ENCODE measurements at places on chromosomes 1 and 21.

- no peak for DNase-seq
Observed at GRCh38 chr1:201191653-201192260, 1.1 kb downstream of the IGFN1 start.

DNA sequence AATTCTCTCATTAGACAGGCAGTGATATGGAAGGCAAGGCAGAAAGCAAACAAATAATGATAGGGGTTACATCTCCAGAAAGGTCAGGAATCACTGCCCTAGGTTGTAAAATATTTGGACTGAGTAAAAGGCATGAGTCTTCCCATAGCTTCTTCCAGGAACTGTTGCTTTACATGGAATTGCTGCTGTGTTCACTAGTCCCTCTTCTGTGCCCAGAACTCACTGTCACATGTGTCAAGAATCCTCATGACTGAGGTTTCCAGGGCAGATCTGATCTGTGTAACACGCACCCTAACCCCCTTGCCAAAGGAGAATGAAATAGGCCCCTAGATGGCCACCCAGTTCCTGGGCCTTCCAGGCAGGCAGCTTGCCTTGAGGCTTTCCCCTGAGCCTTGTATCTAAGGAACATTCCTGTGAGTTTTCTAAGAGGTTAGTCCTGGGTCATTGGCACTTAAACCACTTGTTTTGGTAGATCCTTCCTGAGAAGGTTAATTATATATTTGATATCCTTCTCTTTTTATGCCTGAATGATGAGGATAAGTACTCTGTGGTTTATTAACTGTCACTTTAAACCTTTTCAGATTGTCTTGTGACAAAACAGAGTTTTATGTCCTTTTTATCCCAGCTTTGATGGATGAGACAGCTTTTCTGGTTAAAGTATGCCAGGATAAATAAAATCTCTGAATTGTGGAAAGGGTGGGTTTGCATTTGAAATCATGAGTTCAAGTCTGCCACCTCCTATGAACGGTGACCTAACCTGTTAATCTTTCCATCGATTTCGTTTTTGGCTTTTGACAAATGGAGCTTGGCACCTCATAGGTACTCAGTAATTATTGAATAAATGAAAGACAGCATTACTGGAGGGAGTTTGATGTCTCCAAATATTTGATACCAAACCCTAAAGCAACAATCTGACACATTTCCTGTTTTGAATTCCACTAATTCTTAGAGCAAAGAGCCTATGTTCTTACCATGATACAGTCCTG, 163.3 kb downstream of the DHRS3 start:
- DNase-seq: no peak

DNA sequence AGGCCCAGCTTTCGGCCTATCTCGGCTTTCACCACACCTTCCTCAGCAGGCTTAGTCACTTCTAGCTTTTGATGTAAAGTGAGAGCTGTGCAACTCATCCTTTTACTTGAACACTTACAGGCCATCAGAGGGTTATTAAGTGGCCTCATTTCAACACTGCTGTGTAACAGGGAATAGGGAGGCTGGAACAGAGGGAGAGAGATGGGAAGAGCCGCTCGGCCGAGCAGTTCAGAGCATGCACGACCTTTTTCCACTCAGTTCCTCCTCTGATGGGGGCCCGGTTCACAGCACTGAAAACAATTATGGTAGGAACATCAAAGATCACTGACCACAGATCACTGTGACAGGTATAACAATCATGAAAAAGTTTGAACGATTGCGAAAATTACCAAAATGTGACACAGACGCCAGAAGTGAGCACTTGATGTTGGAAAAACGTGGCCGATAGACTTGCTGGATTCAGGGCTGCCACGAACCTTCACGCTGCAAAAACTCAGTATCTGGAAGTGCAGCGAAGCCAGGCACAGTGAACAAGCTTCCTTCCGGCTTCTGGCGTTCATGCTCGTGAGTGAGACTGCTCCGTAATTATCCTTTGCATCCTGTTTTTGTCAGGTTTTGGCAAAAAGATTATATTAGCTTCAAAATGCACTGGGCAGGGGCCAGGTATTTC, 28.6 kb downstream of the AGPAT3 start:
- DNase-seq: no peak

DNA sequence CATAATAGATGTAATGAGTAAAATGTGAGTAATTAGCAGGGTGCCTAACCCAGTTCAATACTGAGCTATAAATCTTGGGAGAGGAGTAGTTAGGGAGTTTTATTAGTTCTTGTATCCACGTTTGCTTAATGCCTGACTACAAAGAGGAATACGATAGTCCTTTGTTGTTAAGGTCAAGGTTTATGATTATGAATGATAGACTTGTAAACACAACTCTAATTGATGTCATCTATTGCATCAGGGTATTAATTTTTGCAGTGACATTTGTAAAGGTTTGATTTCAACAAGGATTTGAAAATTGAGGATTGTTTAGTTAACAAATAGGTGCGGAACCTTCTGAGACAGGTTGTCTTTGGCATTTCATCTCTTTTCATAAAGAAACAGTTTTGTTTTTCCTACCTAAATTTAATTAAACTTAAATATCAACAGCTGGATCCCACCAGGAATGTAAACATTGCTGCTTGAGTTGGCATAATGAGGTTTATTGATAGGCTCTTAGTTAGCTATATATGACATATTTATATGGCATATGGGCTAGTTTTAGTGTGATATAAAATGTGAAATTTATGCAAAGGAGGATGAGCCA, 9.7 kb downstream of the SOAT1 start:
- peak; percentile 71 for DNase-seq

DNA sequence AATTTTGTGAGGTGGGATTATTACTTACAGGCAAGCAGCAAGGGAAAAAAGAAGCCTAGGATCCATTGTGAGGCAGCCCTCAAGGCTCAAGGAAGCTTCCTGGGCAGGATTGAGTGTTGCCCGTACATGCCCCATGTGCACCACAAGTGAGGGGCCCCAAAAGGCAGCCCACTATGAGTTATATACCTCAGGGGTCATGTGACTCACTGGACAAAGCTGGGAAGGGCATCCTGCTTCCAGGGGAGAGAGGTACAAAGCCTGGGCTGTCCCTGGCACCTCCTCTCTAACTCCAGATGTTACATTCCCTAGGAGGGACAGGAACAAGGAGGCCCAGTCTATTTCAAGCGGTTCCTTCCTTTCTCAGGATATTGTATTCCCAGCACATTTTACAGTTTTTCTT, 34.0 kb upstream of the CD1D start:
- DNase-seq: no peak

DNA sequence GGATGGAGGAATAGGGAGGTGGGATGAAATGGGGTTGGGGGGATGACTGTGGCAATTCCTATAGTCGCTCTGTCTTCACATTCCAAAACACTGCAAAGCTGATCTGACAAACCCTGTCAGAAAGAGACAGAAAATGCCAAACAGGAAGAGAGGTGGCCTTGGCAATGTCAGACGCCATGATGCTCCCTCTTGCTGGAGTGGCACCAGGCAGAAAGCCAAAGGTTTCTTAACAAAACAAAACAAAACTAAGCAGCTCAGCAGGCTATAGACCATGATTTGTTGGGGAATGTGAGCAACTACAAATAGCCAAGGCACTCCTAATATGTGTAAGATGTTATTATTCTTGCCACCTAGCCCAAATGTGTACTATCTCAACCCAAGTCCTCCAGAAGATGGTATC, 42.9 kb upstream of the PLA2G2C start:
- DNase-seq: no peak

DNA sequence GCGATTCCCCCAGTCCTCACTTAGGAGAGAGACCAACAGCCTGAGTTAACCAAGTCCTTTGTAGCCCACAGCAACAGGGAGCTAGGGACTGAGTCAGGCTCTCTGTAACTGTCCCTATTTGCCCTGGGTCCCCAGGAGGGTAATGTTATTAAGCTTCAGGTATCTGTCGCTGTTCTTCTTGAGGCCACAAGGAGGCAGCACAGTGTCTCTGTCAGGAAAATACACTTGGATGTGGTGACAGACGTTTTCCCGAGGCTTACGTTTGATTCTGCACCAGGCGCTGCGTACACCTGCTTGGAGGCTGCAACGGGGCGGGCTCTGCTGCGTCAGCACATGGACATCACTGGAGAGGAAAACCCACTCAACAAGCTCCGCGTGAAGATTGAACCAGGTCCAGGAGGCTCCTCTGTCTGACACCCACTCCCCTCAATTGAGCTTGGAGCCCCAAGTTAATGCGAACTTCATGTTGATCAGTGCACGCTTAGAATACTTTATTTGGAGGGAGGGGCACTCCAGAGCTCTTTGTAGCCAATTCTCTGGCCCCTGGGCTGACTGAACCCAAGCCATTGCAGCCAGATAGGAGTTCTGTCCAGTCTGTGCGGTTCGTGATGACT, 10.7 kb upstream of the ELF3 start:
- peak; percentile 88 for DNase-seq

DNA sequence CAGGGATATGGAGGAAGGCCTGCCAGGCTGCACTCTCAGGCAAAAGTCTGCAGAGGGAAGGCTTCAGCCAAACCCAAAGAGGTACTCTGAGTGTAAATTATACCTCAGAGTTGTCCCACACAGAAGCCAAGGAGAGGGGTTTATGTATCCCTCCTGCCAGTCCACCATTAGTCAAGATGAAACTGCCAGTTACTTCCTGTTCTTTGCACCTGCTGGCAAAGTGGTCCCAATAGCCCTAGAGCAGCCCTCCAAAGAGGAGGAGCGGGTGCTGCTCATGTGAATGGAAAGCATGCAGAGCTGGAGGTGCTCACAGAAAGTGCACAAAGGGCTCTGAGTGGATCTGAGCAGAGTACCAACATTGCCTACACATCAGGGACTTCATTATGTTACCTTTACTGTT, 37.1 kb upstream of the MCOLN3 start:
- no peak for DNase-seq

- no peak for DNase-seq
Observed at GRCh38 chr1:38741341-38741740, 118.2 kb downstream of the RRAGC start.

DNA sequence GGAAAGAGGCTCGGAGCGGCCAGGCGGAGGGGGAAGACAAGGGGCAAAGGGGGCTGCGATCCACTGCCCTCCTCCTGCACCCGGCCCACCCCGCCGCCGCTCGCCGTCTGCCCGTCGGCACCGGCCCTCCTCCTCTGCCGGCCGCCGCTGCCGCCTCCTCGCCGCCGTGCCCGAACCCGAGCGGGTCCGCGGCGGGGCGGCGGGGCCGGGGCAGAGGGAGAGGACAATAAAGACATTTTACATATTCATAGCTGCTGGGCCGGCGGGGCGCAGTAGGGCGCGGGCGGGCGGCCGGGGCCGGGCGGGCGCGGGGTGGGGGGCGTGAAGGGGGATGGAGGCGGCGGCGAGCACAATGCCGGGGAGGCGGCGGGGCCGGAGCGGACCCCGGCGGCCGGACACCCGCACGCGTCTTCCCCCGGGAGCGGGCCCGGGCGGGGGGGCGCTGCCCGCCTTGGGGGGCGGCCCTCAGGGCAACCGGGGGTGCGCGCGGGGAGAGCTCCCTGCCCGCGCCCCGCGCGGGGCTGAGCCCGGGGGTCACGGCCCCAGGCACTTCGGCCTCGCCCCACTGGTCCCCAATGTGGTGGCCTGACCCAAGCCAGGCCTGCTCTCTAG, 546 bp downstream of the POU2F1 start:
- DNase-seq: no peak

DNA sequence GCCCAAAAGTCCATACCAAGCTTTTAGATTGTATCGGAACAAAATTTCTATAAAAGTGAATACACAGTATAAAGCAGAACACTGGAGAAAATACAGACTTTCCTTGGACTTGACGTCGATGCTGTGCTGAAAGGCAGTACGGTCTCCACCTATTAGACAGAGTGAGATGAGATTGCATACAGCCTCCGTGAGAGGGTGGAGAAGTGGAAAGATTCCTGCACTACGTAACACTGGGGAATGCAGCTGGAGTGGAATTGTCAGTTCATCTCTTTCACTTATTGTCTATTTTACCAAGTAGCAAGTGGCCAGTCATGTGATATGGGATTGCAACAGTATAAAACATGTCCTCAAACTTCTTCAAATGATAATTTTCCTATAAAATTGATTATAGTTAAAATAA, 209.5 kb downstream of the ZP4 start:
- no peak for DNase-seq

GRCh38 chr1:110159168-110159567, 8.9 kb downstream of the SLC6A17 start:
- DNase-seq: no peak

DNA sequence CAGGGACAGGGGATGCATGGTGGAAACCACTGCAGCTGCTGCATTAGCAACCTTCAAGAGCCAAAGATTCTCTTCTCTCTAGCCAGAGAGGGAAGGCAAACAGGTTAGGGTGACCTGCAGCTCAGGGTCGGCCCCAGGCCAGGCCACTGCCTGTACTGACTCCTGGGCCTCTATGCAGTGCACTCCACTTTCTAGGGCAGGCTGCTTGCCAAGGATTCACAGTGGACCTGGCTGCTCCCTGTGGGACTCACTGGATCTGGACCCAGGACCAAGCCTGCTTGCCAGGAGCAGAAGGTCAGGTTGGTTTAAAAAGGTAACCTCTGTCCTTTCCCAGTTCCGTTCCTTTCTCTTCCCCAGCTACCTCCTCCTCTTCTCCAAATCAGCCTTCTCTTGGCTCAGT, 52.4 kb downstream of the HIVEP3 start:
- DNase-seq: no peak

DNA sequence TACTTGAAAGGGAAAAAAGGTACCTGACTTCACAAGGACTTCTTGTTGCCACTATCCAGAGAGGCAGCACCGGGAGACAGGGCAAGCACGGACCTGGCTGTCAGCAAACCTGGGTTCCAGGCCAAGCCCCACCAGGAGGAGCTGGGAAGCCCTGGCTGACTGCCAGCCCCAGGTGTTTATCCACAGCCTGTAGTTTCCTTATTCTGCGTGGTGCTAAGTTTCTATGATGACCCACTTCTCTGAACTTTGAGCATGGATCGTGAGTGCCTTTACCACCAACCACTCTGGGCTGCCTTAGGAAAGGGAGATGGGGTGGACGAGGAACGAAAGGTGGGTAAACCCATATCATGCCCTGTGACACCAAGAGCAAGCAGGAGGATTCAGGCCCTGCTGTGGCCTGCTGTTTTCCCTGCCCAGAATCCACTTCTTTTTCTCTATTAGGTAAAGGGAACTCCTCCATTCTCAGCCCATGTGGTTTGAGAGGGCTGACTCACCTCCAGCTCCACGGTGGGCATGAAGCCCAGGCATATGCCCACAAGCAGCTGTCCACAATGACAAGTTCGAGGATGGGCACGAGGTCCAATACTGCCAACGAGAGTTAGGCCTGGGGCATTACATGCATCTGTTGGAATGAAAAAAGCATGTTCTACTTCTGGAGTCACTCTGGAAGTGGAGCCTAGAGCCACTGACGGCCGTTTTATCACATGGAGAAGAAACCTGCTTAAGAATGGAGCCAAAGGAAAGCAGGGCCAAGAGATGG, 20.3 kb downstream of the TSPAN2 start:
- no peak for DNase-seq

DNA sequence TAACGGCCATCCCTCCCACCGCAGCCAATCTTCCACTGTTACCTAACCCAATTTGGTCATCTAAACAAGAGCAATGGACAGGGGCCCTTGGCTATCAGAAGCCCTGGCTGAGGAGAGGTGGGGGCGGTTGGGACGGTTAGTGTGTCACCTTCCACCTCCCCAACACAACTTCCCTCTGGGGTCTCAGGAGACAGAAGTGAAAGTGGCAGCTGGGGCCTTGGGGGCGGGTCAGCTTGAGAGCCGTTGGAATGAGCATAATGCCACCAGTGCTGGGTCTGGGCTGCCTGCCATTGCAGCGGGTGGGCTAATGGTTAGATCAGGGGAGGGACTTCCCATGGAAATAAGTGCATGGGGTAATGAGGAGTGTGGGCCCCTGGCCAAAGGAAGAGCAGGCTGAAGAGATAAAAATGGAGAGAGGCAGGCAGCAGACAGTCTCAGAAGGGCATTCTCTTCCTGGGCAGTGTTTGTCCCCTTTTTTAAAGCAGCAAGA, 7.9 kb downstream of the MEF2D start:
- DNase-seq: no peak

Measured in NCI-H2081 (cell line).